Activated naive CD4-positive, alpha-beta T cell treated with anti-CD3 and anti-CD28 coated beads, Interleukin-2, amount 50 U/mL, for 16 hours (primary cell): ENCODE measurements at places on chromosomes 12 and 14.

DNA sequence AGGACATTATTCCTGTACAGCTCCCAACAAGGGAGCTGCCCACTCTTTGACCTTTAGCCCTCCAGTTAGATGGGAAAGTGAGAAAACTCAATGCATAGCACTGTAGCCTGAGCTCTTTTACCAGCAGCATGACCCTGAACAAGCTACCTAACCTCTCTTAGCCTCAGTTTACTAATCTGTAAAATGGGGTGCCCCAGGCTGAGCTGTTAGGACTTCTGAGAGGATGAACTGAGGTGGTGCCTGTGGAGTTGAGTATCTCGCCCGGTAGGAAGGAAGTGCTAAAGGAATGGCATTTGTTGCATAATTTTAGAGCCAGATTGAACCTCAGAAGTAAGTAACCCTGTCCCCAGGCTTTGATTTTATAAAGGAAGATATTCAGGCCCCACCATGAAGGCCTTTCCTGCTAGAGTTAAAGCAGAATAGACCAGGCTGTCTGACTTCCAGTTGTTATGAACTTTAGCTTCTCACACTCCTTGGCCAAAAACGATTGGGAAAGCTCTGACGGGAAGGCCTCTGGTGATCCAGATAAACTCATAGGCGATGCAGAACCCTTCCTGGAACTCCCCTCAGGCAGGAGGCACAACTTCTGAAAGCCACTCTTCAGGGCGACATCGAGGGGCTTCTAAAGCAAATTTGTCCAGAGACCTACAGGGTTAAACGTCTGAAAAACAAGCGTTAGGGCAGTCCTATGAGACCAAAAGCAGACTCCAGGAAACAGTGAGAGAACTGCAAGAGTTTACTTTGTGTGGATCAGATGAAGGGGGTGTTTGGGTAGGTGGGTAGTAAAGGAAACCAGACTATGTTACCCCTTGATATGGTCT, 2.5 kb upstream of the SERPINA10 start:
- DNase-seq = no peak

DNA sequence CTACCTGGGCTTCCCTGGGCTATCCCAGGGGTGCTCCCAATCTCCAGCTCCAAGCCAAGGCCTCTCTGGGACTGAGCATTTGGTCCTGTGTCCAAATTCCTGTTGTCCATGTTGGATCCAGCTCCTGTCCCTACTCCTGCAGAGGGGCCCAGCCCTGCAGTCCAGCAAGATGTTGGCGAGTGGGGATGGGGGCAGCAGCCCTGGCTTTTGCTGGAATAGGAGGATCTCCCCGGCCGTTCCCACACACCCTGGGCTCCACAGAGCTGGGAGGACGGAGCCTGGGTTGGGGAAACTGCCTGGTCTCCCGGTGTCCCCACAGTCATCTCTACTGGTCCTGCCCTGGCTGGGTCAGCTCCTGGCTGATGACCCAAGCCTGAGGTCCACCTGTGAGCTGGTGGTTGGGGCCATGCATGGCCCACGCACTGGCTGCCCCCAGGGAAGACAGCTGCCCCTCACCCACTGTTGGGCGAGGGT, 219.6 kb upstream of the C14orf180 start:
- peak; percentile 3 for DNase-seq

GRCh38 chr14:89085737-89086382, 261.4 kb downstream of the TTC8 start:
- no peak for DNase-seq

GRCh38 chr14:54000341-54000811, 43.8 kb upstream of the BMP4 start:
- DNase-seq = no peak

- no peak for DNase-seq
Observed at GRCh38 chr14:92135269-92135668, 13.5 kb downstream of the CPSF2 start.

DNA sequence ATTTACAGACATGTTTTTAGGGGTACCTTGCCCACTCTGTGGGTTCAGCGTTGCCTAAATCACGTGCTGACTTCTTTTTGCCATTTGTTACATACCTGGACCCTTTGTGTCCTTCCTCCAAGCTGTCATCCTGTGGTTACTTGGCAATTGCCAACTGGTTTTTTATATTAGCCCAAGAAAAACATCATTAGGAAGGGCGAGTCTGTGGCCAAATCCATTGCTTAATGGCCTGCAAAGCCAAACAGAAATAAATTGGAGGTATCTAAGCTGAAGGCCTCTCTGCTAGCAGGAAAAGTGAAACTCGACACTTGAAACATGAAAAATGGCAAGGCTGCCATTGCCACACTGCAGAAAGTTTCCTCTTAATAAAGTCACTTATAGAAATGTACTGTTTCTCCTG, 190.4 kb downstream of the NUAK1 start:
- DNase-seq = no peak

DNA sequence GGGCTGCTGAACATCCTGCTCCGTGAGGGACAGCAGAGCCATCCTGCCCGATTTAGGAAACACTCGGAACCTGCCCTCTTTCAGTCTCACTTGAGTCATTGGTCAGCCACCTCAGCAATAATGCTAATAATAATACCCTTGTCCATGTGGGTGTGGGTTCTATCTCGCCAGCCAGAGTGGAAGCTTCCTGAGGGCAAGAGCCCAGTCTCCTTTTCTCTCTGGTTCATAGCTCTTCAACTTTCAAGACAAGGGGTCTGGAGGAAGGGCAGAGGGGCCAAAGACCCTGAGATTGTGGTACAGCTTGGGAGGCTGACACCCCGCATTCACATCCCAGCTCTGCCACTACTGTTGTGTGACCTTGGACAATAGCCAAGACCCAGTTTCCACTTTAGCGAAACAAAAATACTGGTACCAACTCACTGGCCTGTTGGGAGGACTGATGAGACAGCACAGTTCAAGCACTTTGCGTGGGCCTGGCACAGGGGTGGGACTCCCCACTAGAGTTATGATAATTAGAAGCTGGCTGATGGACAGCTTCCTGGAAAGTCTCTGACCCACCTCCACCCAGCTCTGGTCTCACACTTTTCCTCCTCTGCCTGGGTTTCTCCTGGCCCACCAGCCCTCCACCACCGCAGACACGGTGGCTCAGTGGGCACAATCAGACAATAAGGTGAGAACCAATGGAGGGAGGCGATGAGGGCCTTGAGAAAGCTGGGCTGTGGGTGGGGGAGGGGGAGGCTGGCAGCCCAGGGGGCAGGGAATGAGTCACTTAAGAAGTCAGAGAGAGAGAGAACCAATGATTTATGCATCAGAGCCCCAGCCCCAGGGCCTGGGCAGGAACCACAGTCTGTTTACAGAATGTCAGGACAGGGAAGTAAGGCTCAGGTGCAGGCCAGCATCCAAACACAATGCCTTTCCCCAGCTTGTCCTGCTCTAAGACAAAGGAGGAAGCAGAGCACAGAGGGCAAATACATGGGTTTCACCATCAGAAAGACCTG, 9.6 kb downstream of the FAIM2 start:
- no peak for DNase-seq

- no peak for DNase-seq
Observed at GRCh38 chr14:102019006-102019540, 54.7 kb downstream of the DYNC1H1 start.

DNA sequence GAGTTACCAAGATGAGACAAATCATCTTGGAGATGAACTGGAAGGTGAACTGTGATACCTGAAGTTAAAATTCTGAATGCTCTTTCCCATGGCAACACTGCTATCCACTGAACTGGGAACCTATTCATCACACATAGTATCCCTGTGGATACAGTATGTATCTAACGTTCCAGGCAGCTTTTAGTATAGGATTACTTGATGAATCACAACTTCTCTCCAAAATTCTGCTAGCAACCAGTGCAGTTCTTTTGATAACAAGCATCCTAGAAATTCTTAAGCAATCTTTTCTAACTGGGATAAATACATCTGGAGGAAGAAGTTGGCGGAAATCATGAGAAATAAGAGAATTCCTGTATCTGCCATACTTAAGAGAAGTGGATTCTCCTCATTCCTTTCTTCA, 66.4 kb downstream of the PAWR start:
- no peak for DNase-seq
